ENCODE measurements at places on chromosomes 5 and 9.

DNA sequence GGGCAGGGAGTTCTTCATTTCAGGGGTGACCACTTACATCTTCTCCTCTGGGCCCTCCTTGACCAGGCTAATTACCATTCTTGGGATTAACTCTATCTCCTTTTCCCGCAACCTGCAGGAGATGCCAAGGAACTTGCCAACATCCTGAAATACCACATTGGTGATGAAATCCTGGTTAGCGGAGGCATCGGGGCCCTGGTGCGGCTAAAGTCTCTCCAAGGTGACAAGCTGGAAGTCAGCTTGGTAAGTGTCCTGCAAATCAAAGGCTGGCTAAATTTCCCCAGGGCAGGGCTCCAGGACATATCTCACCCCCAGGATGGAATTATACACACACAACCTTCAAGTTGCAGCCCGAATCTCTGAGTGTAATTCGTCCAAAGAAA, 30.2 kb downstream of the TGFBI start:
- DNase-seq, result no peak

DNA sequence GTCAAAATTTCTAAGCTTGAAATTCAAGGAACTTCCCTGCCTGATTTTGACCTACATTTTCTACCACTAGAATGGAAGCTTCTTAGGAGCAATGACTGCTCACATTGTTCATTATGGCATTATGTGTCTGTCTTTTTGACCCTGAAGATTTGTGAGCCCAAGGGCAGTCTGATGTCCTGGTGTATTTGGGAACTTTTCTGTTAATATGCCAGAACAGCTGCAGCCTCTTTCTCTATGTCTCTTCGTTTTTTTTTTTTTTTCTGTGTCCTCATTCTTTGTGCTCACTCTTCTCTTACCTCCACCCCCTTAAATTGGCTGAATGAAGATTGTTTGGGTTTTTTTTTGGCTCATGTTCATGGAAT, 34.8 kb upstream of the TMC1 start:
- DNase-seq, result no peak

GRCh38 chr5:115465431-115465830, 79.1 kb downstream of the FEM1C start:
- no peak for DNase-seq

- no peak for DNase-seq
Measured at GRCh38 chr9:116020146-116020545, 133.4 kb upstream of the PAPPA start.

DNA sequence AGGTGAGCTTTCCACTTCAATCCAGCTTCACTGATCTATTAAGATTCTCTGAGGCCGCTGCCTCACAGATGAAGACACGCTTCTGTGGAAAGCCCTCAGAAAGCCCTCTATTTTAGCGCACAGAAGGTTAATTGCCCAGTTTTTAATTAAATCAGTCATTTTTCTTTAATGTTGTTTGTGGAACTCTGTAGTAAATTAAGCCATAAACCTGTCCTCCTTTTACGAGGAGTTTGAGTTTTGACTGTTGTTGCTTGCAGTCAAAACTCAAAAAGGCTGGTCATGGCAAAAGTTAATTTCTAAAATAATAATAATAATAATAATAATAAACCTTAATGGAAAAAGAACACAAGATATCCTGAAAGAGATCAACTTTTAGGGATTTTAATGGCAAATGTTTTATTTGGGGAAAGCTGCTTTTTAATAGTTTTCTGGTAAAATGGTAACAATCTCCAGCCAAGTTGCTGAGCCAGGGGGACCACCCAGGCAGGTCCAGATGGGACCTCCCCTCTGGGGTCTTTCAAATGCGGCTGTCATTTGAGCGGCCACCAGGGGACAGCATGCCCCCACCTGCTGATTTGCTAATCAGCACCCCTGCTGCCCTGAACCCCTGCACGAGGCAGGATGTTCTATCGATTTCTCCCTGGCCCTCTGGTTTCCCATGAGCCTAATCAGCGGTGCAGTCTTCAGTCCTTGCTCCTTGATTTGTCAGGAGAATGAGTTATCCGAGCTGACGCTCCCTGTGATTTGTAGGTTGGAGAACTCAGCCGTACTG, 247.2 kb downstream of the FSTL4 start:
- DNase-seq, result no peak

GRCh38 chr5:142118155-142118686, 9.6 kb downstream of the NDFIP1 start:
- no peak for DNase-seq

GRCh38 chr9:108972626-108973209, 38.5 kb downstream of the ABITRAM start:
- no peak for DNase-seq

DNA sequence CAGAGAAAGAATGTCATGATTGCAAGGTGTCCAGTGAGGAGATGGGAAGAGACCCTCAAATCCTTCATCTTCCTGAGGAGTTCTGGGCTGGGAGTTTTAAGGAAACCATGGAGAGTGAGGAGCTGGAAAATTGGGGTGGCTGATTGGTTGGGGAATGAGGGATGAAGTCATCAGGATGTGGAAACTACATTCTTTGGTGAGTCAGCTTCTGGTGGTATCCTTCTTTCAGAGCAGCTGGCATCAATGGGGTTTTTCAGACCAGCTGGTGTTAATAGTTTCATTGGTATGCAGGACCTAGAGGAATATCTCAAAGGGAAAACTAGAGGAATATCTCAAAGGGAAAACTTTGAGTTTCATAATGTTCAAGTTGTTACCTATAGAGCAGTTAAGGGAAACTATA, 45.2 kb downstream of the RNF180 start:
- no peak for DNase-seq

GRCh38 chr5:107404595-107405374, 266.0 kb downstream of the EFNA5 start:
- DNase-seq, result no peak

GRCh38 chr9:106420511-106420944, 442.4 kb upstream of the ZNF462 start:
- DNase-seq, result no peak

DNA sequence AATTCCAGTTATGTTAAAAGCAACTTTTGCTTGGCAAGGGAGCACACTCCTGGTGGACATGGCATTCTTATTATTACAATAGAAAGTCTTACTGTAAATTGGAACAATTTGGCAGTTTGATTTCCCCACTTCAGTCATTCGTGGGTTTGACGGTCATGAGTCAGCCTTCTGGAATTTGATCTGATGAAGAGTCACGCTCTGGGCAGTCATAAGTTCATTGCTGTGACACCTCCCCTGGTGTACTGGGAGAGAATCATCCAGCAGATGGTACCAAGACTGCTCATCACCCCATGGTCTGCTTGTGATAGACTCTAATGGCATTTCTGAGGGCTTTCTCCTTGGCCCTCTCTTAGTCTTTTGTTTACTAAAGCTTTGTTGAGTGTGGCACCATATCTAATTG, 53.8 kb downstream of the GLRA1 start:
- no peak for DNase-seq

- DNase-seq, result no peak
Measured at GRCh38 chr9:105557804-105558610, at the start of gene FKTN. Gene FKTN (plus strand): TSS chr9:105558131. CDS start chr9:105575033, 16,902 bp downstream.

GRCh38 chr5:159340511-159340910, 10.2 kb upstream of the IL12B start:
- DNase-seq, result no peak

All from cortex of kidney (tissue), 1 donor.